ENCODE measurements at places on chromosomes 7 and 10.

- no peak for DNase-seq
Observed at GRCh38 chr10:105239311-105240219, 598.5 kb downstream of the SORCS3 start.

DNA sequence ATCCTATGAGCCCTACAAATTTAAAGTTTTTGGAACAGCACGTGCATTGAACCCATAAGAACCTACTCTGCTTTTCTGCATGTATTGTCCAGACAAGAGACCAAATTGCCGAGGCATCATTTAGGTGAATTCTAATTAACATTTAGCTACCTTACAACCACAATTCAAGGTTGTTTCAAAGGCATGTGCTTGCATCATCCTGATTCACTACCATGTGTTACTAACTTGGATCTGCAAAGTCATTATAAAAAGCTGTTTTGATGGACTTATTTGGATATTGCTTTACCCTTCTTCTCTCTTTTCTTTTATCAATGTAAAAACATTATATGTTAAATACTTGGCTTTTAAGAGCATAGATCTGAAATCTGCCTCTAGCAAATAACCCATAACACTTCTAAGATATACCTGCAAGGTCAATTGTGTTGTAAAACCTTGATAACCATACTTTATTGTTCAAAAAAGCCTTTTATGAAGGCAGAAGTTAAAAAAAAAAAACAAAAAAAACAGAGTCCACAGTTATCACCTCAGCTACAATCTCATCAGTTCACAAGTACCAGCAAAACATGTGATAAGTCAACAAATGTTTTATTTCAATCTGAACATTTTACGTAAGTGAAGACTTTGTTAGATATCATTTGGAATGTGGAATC lies 51.9 kb downstream of the CFTR start:
- no peak for DNase-seq

- no peak for DNase-seq
Observed at GRCh38 chr10:99329304-99329553, at the start of gene CNNM1. TSS of gene CNNM1 (plus strand) at chr10:99329356. CDS start at chr10:99329388, 32 bp downstream.

GRCh38 chr7:11750191-11750590 lies 81.8 kb downstream of the THSD7A start:
- DNase-seq = no peak

GRCh38 chr7:117395743-117396142 lies 31.6 kb downstream of the ASZ1 start:
- DNase-seq = no peak

All from brain pericyte (primary cell).